ENCODE measurements at places on chromosomes 7 and 10.

GRCh38 chr10:97916586-97916985 lies 66.9 kb downstream of the GOLGA7B start:
- DNase-seq, result no peak

DNA sequence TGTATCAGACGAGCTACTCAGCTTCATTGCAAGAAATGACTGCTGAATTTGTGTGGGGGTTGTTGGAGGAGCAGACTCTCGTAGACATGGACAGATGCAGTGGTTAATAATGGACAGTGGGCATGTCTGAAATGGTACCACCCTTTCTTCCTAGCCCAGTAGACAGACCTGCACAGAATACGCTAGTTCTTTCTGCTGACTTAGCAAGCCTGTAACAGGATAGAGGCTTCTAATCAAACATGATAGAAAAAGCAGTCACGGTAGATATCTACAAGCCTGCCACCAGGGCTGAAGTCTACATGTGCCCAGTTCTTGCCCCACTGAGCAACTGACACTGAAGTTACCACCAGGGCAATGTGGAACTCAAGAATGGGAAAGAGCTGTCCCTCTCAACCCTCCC lies 188.0 kb downstream of the FANK1 start:
- DNase-seq, result no peak

DNA sequence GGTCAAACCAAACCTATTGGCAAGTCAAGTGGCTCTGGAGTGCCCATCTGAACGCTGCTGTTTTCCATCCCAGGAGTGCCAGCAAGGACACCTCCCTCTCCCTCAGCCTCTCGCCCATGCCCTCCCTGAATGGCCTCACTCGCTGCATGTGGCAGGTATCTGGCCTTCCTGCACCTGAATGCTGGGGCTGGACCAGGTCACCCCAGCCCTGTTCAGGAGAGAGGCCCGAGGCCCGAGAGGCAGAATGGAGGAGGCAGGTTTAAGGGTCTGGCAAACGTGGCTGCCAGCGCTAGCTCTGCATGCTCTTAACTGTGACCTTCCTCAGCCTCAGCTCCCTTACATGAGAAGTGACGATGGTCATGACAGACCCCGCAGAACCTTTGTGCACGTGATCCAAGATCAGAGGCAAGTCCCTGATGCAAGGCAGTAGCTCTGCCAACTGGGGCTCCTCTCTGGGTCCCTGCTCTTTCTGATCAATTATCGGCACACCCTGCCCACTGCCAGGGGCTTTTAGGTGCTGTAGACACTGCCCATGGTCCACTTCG lies 295.7 kb upstream of the ZMIZ1 start:
- DNase-seq, result no peak

DNA sequence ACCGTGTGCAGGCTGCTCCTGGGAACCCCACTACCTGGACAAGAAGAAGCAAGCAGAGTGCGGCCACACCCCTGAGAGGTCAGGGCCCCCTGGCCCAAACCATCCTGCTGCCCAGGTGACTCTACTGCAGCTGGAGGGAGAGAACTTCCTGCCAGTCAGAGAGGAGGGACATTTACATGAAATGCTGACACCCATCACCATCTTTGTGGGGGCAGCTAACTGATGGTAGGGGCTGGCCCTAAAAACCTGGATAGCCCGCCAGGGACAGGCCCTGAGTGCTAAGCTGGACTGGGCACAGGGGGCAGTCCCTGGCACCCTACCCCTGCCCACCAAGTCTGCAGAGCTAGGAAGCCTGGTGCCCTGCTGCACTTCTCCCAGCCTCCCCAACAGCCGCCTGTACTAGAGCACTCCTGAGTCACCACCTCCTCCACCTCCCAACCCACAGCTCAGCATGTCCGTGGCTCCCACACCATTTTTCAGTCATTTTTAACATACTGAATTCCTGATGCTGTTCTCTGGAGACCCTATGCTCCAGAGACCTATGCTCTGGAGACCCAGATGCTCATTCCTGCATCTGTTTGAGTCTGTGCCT lies 27.5 kb downstream of the DPCD start:
- no peak for DNase-seq

DNA sequence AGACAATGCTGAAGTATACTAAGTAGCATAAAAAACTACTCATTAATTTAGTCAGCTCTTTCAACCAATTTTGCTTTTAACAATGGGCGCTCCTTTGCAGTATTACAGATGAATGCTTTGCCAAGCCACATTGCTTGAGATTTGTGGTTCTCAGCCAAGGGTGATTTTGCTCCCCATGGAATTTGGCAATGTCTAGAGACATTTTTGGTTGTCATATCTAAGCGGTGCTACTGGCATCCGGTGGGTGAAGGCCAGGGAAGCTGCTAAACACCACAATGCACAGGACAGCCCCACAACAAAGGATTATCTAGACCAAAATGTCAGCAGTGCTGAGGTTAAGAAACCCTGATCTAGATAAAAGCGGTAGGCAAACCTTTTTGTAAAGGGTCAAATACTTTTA lies 112.0 kb downstream of the UBE2H start:
- no peak for DNase-seq

Data from pancreas (tissue), 10 donors.